Glomerular endothelial cell (primary cell): ENCODE measurements at places on chromosomes 11 and 22.

DNA sequence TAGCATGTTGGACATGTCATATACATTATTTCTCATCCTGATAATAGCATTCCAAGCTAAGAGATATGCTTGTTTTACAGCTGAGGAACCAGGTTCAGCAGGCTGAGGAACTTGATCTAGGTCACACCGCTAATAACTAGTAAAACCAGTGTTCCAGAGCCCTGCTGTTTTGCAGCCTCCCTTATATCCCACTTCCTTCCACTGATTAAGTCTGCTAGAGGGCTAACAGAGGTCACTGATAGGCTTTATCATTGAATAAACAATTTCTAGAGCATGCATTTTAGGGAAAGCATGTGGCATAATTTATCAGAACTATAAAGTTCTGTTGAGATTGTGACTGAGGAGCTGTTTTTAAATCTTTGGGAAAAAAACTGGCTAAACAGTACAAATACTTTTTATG lies 54.0 kb downstream of the UVRAG start:
- DNase-seq, result no peak

DNA sequence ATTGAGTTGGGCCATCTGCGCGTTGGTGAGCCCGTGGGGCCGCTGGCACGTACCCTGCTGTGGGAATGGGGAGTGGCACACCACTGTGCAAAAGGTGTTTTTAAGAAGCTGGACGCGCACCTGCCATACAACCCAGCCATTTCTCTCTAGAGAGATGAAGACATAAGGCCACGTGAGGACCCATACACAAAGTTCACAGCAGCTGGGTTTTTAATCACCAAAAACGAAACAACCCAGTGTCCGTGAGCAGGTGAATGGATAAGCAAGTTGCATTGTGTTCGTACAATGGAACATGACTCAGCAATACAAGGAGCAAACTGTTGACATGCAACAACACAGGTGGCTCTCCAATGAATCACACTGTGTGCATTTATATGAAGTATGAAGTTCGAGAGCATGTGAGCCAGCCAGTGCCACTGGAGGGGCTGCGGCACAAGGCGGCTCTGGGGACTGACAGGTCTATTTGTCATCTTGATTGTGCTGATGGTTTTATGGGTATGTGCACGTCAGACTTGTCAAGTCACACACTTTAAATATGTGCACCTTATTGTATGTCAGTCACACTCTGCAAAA lies 30.6 kb upstream of the PANX2 start:
- DNase-seq, result no peak

GRCh38 chr22:20760084-20760483 lies 13.8 kb upstream of the SERPIND1 start:
- DNase-seq, result no peak

DNA sequence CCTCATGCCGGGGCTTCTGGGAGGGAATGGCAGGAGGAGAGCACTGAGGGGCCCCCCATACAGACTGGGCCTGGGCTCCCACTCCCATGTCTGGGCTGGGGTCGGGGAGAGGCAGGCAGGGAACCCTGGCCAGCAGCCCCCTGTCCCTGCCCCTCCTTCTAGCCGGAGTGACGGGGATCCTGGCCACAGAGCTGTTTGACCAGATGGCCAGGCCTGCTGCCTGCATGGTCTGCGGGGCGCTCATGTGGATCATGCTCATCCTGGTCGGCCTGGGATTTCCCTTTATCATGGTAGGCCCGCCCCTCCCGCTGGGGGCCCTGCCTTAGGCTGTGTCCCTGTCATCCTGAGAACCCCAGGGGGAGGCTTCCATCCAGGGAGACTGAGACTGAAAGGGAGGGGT lies 10.0 kb upstream of the MIF start:
- no peak for DNase-seq

GRCh38 chr11:122075016-122075415 lies 41.0 kb downstream of the BLID start:
- no peak for DNase-seq

DNA sequence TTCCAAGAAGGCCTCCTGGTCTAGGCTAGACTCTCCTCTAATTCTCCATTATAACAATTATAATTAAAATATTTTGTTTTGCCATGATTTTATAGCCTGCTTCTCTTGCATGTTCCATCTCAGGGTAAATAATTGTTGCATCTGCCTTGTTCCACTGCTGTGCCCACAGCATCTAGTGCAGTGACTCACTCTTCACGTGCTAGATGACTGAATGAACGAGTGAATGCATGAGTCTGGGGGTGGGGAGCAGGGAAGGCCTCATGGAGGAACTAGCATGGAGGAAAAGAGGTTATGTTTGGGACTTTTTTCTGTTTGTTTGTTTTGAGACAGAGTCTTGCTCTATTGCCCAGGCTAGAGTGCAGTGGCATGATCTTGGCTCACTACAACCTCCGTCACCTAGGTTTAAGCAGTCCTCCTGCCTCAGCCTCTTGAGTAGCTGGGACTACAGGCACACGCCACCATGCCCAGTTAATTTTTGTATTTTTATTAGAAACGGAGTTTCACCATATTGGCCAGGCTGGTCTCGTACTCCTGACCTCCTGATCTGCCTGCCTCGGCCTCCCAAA lies 5.2 kb upstream of the OAF start:
- no peak for DNase-seq

DNA sequence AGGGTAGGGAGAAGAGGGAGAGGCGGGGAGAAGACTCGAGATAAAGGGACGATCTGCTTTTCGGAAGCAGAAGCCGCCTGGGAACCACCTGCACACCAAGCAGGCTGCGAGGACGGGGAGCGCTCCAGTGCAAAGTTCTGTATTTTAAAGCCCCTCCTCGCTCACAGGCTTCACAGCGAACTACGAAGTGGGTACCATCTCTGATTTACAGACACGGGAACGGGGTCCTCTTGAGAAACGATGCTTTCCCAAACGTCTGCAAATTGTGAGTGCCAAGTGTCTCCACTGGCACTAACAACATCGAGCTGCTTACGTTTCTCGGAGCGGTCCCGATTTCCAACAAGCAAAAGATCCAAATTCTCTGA lies 700 bp upstream of the STX3 start:
- DNase-seq, result no peak

DNA sequence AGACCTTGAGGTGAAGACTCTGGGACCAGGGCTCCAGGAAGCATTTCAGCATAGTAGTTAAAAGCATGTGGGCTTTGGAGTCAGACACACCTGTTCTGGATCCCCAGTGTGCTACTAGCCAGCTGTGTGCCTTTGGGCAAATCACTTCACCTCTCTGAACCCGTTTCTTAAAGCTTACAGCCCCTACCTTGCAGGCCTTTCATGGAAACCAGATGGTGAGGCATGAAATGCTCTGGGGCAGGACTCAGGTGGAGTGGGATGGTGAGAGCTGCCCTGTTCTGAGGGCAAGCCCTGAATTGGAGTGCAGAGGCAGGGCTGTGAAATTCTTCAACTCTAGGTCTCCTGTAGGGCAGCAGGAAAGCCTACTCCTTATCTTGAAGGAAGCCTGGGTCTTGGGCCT lies 10.5 kb downstream of the UCP2 start:
- DNase-seq, result no peak

- DNase-seq, result no peak
Observed at GRCh38 chr11:65008016-65008415, 5.9 kb upstream of the ARL2 start.

DNA sequence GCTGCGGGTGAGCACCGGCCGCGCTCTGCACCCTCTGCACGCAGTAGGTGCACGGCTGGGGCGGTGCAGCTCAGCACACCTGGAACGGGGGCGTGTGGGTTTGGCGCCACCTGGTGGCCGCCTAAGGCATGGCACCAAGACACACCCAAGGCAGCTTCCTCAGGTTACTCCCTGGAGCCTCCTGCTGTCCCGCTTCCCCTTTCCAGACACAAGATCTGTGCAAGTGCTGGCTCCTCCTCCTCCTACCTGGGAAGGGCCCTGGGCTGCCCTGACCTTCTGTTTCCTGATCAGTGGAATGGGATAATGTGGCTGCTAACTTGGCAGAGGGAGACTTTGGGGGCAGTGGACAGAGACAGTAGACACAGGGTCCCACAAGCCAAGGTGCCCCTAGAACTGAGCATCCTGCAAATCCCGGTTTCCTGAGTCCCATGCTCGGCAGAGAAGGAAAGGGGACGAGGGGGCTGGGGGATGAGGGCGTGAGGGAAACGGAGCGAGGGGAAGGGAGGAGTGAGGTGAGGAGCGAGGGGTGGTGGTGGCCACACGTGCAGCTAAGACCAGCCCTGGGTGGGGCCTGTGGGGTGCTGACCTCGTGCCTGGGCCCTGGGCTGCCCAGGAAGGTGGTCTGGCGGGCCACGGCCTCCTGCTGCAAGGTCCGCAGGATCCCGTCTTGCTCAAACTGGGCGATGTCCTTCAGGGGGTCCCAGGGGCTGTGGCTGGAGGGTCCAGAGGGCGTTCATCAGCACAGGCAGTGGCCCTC lies 34.8 kb upstream of the CARS1 start:
- no peak for DNase-seq

- no peak for DNase-seq
Observed at GRCh38 chr22:43094085-43094484, 4.9 kb upstream of the TTLL1 start.

DNA sequence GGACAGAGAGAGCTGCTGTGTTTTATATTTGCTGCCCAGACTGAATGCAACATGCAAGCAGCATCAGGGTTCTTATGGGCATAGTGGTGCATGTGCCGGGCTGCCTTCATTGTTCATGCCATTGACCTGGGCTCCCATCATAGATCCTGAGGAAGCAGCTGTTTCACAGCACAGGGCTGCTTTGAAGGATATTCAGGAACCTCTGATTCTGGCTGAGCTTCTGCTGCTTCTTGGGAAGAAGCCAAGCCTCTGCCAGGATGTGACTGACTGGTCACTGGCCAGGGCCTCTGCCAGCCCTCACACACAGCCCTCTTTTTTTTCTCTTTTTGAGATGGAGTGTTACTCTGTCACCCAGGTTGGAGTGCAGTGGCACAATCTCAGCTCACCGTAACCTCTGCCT lies 43.3 kb downstream of the CYB5R2 start:
- peak; percentile 66 for DNase-seq

GRCh38 chr22:43637275-43638260 lies 174.5 kb downstream of the EFCAB6 start:
- DNase-seq, result no peak

DNA sequence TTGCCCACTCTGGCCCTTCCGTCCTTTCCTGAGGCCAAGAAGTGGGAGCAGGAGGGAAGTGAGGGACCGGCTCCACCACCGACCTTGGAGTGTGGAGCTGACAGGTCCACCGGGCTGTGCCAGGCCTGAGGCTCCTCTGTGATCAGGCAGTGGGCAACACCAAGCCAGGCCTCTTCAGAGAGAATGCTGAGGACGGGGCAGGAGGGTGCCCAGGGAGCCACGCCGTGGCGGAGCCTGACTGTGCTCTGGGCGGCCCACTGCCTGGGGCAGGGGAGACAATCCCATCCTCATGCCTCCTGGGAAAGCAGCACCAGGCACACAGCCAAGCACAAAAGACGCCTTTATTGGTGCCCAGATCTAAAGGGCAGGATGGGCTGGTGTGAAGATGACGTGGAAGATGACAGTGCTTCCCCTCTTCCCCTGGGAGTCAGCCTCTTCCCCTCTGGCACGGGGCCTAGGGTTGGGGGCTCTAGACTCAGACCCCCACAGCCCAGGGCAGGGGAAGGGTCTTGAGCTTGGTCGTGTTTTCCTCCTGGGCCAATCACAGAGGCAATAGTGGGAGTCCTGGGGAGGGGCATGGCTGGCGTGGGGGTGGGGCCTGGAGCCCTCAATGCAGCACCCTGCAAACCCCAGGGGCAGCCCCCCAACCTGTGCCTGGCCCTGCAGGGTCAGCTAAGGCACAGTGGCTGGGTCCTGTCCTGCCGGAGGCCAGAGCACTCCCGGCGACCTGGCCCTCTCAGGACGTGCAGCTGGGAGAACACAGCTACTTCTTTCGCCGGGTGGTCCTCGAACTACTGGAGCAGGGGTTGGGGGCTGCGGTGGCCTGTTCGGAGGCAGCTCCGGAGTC lies 4.7 kb downstream of the LMF2 start:
- no peak for DNase-seq

DNA sequence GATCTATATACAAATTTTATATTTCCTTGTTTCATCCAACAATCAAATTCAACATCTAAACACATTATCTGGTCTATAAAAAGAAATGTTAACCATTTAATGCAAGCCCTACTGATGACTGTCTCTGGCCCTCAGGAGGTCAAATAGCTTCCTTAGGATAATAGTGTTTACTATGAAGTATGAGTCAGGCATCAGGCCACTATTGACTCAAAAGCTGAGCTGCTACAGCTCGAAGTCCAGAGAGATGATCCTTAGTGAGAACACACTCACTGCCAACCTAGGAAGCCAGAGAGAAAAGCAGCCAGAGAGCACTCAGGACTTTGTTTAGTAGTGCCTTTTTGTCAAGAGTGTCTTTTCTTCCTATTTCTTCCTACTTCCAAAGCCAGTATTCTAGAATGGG lies 171.8 kb downstream of the SOX6 start:
- DNase-seq, result peak; percentile 1

GRCh38 chr11:72595292-72595684 lies 78.9 kb downstream of the PDE2A start:
- no peak for DNase-seq

DNA sequence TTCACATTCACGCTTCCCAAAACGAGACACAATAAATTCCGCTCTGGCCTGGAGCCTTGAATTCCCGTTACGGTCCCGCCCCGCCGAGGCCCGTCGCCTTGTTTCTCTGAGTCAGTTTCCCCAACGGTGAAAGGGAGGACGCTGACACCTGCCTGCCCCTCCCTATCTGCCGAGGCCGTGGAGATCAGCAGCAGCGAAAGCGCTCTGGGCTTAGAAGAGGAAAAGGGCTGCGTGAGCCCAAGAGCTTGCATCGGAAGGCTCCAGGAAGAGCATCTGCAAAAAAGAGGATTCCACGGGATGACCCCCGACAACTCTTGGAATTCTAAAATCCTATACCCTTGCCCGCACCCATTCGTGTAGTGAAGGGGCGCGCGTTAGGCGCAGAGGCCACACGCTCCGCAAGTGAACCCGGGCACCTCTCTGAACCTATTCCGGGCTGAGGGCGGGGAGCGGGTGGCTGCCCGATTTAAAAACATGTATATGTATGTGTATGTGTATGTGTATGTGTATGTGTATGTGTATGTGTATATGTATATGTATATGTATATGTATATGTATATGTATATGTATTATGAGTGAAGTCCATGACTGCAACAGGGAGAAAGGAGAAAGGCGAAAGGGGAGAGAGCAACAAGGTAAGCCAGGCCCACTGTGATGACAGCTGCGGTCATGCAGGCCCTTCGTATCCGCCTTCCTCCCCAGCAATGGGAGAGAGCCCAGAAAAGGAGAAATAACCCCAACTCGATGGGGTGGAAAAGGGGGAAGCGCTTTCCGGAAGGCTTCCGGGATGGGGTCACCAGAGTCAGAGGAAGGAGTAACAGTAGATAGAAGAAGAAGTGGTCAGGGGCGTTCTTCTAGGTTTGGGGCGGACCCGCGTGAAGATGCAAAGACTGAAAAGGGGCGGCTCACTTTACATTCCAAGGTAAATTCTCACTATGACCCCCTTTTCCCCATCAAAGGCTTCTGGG lies 948 bp upstream of the MRTFA start:
- no peak for DNase-seq

DNA sequence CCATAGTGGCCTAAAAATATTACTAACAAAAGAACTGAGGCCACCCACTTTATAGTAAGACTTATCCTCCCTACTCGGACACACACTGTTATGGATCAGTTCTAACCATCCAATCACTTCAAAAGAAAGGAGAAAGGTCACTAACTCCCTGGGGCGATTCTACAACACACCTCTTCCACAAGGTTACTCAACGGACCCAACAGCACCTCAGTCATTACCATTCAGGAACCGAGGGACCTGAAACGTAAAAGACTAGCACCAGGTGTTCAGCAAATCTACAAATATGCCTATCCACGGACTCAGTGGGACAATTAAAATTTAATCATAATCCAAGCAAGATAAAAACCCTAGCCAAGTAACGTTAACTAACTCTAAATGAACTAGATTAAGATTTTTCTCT lies 1.6 kb downstream of the HNRNPUL2 start:
- no peak for DNase-seq

- no peak for DNase-seq
Observed at GRCh38 chr11:87451395-87451794, 413.7 kb downstream of the TMEM135 start.
